ENCODE measurements at places on chromosomes 3 and 15.

DNA sequence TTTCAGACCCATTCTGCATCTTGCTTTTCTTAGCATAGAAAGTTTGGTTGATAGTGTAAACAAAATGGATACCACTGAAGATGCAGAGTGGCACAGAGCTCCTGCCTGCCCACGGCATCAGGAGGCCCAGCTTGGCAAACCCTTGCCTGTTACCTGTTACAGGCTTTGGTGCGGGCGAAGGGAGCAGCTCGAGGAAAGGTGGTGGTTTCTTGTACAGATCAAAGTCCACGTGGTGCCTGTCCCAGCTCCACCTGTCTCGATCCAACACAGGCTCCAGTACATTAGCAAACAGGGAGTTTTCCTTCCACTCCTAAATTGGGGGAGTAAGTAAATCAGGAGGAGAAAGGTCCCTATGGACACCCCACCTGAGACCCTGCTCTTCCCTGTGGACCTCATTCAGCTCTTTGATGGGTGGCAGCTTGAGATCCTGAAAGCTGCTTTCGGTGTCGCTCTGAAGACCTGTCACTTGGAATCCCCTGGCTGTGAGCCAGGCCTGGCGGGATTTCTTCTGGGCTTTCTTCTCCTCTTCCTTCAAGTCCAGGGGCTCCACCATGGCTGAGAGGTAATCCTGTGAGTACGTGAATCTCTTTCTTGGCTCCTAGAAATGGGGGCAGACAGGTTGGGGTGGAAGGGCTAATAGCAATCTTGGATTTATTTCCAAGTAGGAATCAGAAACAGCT, 35.7 kb downstream of the ACAD9 start:
- DNase-seq: no peak

- no peak for DNase-seq
Observed at GRCh38 chr15:67188551-67189218, 65.8 kb downstream of the AAGAB start.

DNA sequence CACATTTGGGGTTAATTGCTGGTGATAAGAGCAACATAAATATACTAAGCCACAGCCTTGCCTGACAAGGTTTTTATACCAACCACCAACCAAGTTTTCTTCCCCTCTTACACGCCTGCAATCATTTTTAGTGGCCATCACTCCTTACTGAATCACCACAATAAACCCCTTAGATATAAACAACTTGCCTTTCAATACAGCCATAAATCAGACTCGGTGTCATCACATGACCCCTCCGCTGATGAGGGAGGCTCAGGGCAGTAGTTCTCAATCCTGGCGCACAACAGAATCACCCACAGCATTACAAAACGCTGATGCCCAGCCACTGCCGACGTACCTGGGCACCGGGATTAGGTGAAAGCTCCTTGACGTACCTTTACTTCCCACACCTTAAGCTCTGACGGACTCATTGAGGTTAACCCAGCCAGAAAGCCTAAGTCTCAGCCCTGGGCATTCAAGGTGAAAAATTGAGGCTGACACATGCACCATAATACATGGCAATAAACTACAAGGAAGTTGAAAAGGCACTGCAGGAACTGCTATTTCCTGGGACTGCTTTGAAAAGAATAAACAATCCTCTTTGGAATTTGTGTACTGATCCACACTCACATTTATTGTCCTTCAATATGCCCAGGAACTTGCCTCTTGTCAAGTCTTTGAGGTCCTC, 17.1 kb downstream of the ADCY5 start:
- DNase-seq: no peak

DNA sequence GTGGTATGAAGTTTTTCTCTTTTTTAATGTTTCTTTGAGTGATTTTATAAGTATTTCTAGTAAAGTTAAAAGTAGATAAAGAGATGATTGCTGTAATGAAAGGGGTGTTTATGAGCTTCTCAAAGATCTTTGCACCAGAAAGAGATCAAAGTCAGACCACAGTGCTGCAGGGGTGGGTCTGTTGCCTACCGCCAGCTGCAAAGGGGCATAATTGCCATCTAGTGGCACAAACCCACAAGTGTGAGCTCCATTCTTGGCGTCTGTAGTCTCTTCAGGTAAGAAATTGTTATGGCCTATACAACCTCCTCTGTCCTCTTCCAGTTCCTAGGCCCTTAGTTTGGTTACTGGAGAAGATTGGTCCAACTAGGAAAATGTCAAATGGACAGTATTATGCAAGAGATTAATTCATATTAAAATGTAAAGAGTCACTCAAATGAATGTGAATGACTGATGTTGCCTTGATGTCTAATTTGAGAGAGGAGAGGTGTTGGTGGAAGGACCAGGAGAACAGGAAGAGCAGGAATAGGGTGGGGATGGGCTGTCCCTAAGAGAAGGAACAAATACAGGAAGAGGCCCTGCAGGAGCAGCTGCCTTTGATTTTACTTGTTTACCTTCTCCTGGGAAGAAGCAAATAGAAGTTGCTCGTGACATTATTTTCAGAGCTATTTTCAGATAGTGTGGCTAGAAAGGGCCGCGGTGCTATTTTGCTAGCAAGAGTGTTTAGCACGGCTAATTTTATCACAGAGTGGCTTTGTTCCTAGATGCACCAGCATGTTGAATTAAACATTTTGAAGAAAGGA, 53.0 kb upstream of the GSK3B start:
- peak; percentile 72 for DNase-seq

DNA sequence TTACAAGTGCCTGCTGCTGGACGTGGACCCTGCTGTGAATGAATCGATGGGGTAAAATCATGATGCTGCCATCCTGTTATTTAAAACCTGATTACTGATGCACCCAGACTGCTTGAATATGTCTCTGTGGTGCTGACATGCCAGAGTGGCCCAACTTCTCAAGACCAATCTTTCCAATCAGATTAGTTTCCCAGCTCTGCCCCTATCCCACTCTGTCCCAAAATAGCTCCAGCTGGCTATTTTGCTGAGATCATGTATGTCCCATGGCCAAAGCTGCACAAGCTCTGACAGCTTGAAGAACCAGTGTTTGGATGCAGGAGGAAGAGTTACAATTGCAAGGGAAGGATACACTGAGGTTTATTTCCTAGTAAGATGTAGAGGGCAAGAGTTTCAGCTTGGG, 153.6 kb downstream of the TMEM108 start:
- DNase-seq: no peak

DNA sequence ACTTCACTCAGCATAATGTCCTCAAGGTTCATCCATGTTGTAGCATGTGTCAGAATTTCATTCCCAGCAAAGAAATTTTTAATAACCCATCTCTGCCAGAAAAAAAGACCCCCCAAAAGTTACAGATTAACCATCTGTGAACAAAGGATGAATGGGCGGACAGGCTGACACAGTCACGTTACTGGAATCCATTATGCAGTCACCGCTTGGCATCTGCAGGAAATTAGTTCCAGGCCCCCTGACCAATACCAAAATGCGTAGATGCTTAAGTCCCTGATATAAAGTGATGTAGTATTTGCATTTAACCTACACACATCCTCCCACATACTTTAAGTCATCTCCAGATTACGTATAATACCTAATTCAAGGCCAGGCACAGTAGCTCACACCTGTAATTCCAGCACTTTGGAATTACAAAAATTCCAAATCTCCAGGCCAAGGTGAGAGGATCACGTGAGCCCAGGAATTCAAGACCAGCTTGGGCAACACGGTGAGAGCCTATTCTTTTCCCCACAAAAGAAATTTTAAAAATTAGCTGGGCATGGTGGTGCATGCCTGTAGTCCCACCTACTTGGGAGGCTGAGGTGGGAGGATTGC, 1.5 kb upstream of the SLC12A8 start:
- no peak for DNase-seq

DNA sequence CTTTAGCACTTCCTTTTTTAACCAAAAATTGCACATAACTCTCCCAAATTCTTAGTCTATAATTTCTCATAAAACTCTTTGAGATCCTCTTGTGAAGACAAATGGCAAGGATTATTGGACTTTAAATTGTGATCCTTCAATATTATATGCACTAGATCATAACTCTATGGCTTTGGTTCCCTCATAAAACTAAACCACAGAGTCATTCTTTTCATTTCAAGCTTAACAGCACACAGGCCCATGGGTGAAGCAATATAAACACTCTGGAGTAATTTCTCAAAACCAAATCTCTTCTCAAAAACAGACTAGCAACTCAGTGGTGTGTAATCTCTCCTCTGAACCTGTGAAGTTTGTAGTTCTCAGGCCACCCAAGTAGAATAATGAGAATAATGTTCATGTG, 171.0 kb upstream of the NECTIN3 start:
- no peak for DNase-seq

- no peak for DNase-seq
Observed at GRCh38 chr3:31777092-31777491, 204.0 kb downstream of the OSBPL10 start.

GRCh38 chr15:64710676-64711428, 64.5 kb downstream of the RBPMS2 start:
- DNase-seq: no peak

Measured in CD8-positive, alpha-beta T cell (primary cell).